D721Med (cell line): ENCODE measurements at places on chromosomes 3 and 15.

GRCh38 chr3:117754841-117755240 lies 1045.3 kb downstream of the TUSC7 start:
- DNase-seq: no peak

DNA sequence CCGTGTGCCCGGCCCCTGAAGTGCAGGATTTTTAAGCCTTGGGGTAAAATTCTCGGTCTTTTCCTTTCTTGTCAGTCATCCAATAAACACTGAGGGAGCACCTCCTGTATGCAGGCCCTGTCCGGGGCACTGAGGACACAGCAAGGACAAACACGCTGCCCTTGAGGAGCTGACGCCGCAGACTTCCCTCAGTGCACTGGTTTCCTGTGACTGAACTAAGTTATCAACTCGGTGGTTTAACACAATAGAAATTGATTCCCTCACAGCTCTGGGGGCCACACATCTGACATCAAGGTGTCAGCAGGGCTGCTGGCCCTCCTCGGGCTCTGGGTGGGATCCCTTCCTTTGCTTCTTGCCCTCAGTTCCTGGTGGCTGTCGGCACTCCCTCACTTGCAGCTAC lies 65.1 kb downstream of the ZNF445 start:
- DNase-seq: no peak

GRCh38 chr3:9047452-9048346 lies 84.4 kb upstream of the RAD18 start:
- DNase-seq: no peak

DNA sequence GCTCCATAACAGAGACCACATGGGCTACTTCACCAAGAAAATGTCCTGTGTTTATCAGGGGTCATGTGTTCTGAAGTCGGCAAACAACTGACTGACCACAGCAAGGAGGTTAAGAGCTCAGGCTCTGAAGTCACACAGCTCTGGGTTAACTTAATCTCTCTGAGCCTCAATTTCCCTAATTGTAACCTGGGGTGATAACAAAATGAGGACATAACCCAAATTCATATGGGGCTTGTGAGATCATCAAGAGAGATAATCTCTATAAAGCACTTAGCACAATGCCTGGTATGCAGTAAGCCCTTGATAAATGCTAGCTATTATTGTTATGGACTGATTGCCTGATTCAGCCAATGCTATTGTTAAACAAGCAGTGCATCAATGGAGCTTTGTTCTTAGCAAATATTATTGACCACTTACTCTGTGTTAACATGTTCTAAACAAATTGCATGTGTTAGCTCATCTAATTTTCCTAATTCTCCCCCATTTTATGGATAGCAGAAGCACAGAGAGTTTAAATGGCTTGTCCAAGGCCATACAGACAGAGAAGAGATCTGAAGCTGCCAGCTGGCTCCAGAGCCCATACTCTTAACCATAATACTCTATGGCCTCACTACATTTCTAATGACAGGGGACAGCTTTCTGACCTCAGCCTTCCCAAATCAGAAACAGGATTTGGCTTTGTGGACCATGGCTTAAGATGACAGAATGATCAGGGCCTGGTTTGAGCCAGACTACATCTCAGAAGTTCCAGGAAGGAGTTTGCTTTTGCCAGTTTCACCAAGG lies 78.3 kb downstream of the SHQ1 start:
- no peak for DNase-seq

DNA sequence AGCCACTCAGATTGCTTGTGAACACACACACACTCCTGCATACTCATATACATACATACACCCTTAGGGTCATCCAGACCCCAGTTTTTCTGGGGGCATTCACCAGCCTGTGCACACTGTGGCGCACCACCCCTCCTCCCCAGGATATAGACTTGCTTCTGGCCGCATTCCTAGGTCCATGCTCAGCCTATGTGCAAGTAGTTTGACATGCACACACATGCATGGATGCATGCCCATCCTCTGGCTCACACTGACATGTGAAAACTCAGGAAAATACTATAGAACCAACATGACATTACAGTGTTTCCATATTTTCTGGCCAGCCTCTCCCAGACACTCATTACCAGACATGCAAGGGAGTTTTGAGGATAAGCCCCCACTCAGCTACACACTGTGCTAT lies 79.3 kb upstream of the POLG start:
- DNase-seq: no peak

- no peak for DNase-seq
Observed at GRCh38 chr3:46085421-46086082, 58.3 kb upstream of the XCR1 start.

- DNase-seq: no peak
Observed at GRCh38 chr3:159664006-159664405, 324.6 kb upstream of the IL12A start.

- no peak for DNase-seq
Observed at GRCh38 chr3:77271306-77271705, 231.4 kb downstream of the ROBO2 start.

- DNase-seq: no peak
Observed at GRCh38 chr15:34927726-34928125, 41.8 kb downstream of the AQR start.

GRCh38 chr15:94352636-94353487 lies 121.5 kb downstream of the MCTP2 start:
- DNase-seq: no peak

GRCh38 chr3:10007126-10007782 lies 19.0 kb upstream of the FANCD2 start:
- DNase-seq: no peak

DNA sequence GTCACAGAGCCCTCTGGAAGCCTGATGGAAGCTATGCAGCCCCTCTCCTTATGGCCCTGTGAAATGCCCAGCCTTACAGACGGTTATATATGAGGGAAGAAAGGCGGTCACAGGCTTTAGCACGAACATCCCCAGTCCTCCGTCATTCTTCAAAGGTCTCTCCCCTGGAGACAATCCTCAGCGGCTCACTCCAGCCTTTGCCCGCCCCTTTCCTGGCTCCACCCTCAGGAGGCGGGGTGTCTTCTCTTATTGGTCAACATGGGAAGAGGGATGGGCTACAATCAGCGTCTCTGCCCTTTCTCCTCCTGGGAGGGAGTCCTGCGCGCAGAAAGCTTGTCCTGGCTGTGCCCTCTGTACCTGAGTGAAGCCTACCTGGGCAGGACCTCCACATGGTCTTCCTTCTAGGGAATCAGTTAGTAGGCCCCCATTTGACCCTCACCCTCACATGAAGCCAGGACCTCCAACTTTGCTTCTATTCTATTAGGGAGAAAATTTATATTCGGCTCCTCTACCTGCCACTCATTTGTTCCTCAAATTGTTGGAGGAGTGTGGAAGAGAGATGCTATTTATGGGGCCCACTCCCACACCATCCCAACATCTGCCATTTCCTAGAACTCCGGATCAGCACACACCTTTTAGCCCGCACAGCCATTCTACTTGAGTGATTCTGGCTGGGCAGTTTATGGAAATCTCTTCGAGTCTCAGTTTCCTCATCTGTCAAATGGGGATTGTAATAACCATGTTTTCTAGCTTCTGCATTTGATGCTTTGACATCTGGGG lies 112.9 kb upstream of the SLC6A11 start:
- DNase-seq: no peak

GRCh38 chr15:99614749-99615288 lies 49.0 kb downstream of the MEF2A start:
- DNase-seq: no peak

DNA sequence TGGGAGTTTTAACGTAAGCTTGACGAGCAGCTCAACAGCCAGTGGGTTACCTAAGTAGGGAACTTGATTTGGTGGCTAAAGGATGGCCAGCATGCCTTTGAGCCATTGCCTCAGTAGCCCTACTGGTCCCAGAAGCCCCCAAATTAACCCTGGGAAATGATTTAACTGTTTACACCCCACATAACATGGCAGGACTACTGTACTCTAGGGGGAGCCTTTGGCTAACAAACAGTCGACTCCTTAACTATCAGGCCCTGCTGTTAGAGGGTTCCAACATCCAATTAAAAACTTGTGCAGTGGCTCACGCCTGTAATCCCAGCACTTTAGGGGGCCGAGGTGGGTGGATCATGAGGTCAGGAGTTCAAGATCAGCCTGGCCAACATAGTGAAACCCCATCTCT lies 9.4 kb upstream of the SMCO1 start:
- DNase-seq: no peak

DNA sequence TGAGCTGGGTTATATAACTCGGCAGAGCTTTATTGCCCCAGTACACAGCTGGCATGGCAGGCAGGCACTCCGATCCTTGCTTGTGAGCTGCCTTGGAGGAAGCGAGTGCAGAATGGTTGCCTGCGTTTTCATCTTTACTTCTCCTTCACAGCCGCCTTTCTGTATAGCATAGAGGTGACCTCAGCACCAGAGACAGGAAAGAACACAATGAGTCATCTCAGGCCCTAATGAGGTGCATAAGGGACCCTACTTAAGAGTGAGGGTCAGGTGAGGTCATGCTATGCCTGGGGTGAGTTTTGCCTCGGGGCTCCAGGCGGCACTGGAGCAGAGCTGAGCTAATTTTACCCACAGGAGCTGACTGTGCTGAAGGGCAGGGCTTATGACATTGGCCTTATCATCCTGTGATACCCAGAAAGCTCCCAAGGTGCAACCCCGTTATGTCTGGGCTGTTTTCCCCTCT lies 43.5 kb downstream of the LPP start:
- DNase-seq: no peak

- DNase-seq: no peak
Observed at GRCh38 chr3:185149591-185149990, 3.3 kb downstream of the C3orf70 start.

- DNase-seq: no peak
Observed at GRCh38 chr15:62365795-62366442, 200.8 kb upstream of the C2CD4B start.

- DNase-seq: no peak
Observed at GRCh38 chr3:38458796-38459498, 5.3 kb downstream of the ACVR2B start.

GRCh38 chr3:50274371-50275104 lies 4.3 kb upstream of the LSMEM2 start:
- DNase-seq: no peak

DNA sequence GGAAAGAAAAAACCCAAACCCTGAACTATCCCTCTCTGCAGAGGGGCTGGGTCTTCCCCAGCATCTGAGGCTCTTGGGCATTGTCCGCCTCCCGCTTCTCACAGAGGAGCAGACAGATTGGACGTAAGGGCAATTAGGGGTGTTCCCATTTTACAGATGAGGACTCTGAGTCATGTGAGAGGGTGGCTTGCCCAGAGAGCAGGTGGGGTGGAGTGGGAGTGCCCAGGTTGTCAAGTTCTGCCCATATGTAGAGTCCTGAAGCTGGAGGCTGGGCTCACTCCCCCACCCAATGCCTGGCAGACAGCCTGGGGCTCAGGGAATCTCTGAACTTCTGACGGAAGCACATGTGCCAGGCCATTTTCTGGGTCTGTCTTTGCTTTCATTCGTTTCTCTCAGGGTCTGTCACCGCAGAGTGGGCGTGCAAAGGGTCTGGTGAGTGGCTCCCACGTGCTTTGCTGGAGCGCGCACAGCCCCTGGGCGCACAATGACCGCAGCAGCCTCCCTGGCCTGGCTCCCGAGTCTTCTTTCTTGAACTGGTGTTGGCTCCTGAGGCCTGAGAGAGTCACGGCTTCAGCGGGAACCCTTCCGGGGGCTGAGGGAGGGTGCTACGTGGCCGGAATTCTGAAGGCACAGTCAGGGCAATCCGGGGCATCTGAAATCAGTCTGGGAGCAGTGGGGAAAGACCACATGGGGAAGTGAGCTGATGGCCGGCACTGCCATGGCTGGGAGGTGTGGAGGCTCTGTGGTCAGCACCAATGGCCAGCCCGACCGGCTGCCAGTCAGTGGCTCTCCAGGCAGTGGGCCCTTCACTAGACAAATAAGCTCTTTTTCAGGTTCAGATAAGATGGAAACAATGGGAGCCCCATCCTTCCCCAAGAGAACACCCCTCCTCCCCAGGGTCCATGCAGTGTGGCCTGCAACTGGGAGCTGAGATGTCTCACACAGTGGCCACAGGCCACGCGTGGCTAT lies 1.1 kb upstream of the TRPM1 start:
- DNase-seq: no peak

DNA sequence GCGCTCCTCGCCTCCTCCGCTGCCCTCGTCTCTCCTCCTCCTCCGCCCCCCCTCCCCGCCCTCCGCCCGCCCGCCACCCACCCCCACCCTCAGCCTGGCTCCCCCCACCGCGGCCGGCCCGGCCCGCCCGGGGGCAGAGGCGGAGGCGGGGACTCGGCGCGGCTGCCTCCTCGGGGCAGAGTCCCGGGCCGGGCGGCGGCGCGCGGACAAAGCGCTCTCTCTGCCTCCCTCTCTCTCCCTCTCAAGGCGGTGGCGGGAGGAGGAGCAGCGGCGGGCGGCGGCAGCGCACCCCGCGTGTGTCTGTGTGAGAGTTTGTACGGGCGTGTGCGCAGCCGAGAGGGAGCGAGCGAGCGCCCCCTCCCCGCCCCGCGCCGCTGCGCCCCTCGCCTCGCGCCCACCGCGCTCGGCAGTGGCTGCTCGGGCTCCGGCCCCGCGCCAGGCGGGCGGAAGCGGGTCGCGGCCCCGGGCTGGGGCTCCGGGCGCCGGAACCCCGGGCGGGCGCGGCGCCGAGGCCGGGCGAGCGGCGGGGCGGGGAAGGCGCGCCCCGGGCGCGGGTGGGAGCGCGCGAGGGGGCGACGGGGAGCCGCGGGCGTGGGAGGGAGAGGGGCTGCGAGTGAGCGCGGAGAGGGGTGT lies at the start of gene IGF2BP2:
Gene IGF2BP2 (minus strand): TSS at position 37 of the 633 bp plus-strand sequence. CDS start 82 bp downstream, outside the sequence.
- DNase-seq: peak; percentile 36

GRCh38 chr3:51799879-51800749 lies 21.1 kb upstream of the IQCF6 start:
- DNase-seq: peak; percentile 29

DNA sequence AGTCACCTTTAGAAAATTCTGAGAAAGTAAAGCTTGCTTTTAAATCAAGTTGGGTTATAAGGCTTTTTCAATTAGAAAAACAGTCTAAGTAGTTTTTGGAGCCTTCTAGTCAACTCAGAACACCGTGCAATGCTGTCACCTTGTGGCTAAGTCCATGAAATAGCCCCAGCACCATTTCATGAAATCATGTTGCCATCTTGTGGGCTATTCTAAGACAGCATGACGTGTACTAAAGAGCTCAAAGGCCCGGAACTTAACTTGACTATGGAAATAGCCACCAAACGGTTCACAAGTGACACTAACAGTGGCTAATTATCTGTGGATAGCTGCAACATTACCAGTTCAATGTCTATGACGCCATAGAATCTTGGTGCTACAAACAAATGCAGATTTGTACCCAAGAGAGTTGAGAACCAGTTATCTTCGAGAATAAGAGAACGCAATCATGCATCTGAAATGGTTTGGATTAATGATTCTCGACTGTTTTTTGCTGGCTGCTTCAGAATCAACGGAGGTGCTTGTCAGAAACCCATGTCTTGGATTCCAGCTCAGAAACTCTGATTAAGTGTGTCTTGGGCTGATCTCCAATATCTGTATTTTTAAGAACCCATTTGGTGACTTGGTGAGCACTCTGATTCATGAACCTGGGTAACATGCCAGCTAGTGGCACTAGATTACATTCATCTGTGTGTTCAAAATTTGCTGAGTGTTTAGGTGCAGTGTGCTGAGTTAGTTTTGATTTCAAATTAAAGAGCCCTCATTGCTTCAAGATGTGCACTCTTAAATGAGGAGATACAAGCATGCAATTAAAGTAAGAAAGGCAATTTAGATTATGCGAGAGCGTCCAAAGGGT lies 111.2 kb upstream of the MCTP2 start:
- no peak for DNase-seq
